ENCODE measurements at places on chromosomes 5 and 9. TPM values are rescaled to one million over a fixed set of nuclear protein-coding genes. Genes with fewer than 3 reads are reported as not detected.

Gene RASGRF2
- 1.1 TPM for polyA plus RNA-seq

Gene ADAMTSL2
- 4.0 TPM for polyA plus RNA-seq

Gene IL5
- polyA plus RNA-seq: not detected

Gene HSD17B3
- polyA plus RNA-seq: 0.63 TPM

Gene ISL1
- 0.28 TPM for polyA plus RNA-seq

Measured in hindlimb muscle (tissue), 1 donor.